ENCODE measurements at places on chromosomes 2 and 18.
A peak's percentile ranks its signal among the peaks of the same experiment; 100 is the strongest.

GRCh38 chr18:46641917-46642316, 15.1 kb downstream of the LOXHD1 start:
- DNase-seq: no peak

- no peak for DNase-seq
Observed at GRCh38 chr2:237766340-237766739, 32.2 kb upstream of the RBM44 start.

DNA sequence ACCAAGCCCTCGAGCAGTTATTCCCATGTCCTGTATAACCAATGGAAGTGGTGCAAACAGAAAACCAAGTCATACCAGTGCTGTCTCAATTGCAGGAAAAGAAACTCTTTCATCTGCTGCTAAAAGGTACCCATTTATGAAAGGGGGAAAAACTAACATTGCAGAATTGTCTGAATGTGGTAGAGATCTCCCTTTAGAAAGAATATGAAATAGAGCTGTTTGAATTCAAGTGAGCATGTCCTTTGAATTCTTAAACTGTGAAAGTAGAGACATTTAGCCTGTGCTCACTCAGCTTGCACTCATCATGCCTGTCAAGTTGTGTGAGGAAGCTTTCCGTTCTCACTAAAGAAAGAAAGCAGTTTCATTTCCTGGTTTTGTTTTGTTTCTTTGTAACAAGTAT, 87.4 kb downstream of the EML4 start:
- no peak for DNase-seq

- DNase-seq: no peak
Observed at GRCh38 chr2:169819106-169819505, 5.6 kb downstream of the METTL5 start.

GRCh38 chr2:162053066-162053807, 20.8 kb downstream of the DPP4 start:
- DNase-seq: no peak

DNA sequence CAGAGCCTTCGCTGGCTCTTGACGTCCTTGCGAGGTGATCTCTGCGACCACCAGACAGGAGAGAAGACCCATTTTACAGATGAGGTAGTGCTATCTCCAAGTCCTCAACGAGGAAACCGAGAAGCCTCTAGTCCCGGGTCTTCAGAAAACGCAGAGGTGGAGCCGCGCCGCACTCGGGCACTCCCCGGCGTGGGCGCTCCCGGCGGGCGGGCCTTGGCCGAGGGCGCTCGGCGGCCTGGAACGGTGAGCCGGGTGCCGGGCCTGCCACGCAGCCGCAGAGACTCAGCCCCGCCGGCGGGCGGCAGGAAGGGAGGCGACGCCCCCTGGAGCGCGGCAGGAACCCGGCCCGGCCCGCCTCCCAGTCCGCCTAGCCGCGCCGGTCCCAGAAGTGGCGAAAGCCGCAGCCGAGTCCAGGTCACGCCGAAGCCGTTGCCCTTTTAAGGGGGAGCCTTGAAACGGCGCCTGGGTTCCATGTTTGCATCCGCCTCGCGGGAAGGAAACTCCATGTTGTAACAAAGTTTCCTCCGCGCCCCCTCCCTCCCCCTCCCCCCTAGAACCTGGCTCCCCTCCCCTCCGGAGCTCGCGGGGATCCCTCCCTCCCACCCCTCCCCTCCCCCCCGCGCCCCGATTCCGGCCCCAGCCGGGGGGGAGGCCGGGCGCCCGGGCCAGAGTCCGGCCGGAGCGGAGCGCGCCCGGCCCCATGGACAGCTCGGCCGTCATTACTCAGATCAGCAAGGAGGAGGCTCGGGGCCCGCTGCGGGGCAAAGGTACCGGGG, at the start of gene CTDSP1:
Gene CTDSP1, plus strand, starts transcription at position 478 of the 776 bp plus-strand sequence. Its CDS starts 223 bp downstream, at position 701.
- peak; percentile 86 for DNase-seq

- no peak for DNase-seq
Observed at GRCh38 chr18:59063912-59064311, 75.8 kb upstream of the SEC11C start.

DNA sequence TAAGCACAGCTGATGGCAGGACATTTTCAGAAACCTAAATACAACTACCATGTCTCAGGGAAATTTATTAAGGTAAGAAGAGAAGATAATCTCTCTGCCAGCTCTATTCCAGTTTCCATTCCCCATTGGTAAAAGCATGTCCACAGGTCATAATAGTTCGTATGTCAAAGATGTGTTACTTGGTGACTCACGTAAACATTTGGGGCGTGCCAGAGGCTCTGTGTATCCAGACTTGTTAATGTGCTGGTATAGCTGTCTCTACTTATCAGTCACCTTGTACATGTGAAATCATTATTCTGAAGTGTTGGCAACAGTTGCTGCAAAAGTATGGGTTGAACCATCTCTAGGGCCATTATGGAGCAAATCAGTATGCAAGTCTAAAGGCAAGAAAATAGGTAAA, 1345.1 kb downstream of the SUCLG1 start:
- no peak for DNase-seq

DNA sequence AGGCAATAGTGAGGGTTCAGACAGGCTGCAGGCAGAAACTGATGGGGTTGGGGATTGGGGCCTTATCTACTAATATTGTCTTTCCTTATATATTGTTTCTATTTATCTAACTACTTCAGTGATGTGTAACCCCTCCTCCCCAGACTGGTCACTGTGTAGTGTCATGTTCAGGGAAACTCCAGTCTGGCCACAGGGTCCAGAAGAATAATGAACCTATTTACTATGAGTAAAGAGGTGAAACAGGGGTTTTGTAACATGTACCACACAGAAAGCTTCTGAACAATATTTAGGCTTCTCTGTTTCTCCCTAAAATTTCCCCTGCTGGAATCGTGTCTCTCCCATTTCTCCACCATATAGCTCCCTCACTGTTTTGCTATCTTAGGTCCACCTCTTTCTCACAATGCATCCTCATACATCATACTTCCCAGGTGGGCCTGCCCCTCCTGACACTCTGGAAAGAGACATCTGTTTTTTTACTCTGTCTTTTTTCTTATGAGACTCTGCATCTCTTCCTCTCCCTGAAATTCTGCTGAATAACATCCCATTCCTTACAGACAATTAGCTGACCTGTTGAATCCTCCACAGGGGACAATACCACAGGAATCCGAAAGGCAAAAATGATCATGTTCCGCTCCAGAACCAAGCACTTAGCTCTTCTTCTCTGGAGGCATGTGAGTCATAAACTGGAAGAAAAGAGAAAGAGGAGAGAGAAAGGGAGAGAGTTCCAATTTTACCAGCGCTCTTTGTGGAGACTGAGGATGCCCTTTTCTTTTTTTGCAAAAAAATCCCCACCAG, 154.8 kb downstream of the ZEB2 start:
- DNase-seq: no peak

- DNase-seq: no peak
Observed at GRCh38 chr2:75289771-75290170, 90.5 kb upstream of the TACR1 start.

DNA sequence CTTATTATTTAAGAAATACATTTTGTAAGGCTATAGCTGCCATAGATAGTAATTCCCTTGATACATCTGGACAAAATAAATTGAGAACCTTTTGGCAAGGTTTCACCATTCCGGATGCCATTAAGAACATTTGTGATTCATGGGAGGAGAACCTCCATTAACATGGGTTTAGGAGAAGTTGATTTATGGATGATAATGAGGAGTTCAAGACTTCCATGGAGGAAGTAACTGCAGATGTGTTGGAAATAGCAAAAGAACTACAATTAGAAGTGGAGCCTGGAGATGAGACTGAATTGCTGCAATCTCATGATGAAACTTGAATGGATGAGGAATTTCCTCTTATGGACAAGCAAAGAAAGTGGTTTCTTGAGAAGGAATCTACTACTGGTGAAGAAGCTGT, 17.3 kb downstream of the PHLPP1 start:
- DNase-seq: no peak

GRCh38 chr2:138059487-138060300, 95.4 kb downstream of the HNMT start:
- no peak for DNase-seq

GRCh38 chr18:77052297-77052982, 80.1 kb downstream of the MBP start:
- DNase-seq: no peak

DNA sequence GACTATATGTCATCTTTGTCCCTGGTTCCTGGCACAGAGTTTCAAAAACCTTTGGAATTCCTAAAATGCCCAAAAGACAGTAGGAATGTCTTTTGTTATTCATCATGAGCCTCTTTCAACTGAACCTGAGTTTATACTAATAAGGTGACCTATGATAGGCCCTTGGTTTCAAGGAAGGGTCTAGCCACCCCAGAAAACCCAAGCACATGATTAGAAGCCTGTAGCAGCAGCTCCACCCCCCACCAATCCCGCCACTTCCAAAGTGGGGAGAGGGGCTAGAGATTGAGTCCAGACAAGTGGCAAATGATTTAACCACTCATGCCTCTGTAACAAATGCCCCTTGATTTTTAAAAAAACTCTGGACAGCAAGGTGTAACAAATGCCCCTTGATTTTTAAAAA, 56.8 kb downstream of the ADD2 start:
- no peak for DNase-seq

DNA sequence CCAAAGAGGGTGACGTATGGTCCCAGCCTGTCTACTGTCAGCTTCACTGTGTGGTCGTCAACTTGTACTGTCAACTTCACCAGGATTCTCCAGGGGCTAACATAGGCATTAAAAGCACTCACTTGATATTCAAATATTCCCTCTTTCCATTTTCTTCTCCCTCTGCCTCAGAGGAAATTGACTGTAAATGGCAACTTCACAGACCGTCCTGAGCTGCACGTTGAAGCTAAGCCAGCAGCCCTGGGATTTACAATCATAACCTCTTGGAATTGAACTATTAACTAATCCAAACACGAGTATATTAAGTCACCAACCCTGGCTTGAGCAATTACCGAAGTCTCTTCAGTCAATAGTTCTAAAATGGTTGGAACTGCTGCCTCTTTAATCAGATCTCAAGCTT, 38.5 kb downstream of the SLC4A3 start:
- DNase-seq: no peak

GRCh38 chr2:74222300-74222650, 23.9 kb downstream of the MTHFD2 start:
- DNase-seq: no peak

DNA sequence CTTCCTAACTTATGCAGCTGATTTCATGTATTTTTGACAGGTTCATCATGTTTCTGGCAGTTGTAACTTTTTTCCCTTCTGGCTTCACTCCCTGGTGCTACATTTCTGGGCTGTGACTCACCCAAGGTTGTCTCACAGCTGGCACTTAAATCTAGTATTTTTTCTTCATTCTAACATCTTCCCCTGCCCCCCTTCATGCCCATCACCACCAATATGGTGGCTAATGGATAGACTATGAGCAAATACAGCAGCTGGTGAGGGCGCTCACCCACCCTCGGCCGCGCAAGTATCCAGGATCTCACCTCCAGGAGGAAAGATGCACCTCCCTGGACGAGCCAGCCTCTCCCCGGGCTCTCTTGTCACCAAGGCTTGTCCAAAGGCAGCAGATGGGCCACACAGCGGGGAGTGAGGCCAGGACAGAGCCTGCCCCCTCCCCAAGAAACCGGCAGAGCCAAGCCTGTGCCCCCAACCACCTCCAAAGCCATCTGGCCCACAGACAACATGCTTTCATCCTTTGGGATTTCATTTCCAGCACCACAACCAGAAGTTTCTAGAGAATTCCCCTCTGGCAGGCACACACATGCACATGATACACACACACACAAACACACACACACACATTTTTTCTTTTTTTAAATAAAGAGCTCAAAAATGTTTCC, 39.1 kb downstream of the ATOH8 start:
- no peak for DNase-seq

GRCh38 chr2:23367760-23368159, 17.2 kb upstream of the KLHL29 start:
- no peak for DNase-seq

DNA sequence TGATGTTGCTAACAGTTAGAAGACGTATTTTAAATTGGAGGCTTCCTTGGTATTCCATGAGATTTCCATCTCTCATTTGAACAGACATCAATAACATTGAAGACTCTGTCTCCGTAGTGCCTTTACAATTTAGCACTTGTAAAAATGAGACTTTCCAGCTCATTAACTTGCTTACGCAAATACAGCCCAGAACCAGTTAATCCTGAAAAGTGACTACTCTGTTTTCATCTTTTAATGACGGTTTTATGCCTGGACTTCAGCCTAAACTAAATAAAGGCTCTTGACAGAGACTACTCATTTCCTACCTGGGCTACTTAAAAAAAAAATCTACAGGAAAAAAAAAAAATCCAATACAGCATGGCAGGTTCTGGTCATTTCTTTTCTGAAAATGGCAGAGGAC, 148.6 kb downstream of the LRATD1 start:
- DNase-seq: no peak

GRCh38 chr18:13026583-13027270, 35.6 kb downstream of the CEP192 start:
- no peak for DNase-seq

DNA sequence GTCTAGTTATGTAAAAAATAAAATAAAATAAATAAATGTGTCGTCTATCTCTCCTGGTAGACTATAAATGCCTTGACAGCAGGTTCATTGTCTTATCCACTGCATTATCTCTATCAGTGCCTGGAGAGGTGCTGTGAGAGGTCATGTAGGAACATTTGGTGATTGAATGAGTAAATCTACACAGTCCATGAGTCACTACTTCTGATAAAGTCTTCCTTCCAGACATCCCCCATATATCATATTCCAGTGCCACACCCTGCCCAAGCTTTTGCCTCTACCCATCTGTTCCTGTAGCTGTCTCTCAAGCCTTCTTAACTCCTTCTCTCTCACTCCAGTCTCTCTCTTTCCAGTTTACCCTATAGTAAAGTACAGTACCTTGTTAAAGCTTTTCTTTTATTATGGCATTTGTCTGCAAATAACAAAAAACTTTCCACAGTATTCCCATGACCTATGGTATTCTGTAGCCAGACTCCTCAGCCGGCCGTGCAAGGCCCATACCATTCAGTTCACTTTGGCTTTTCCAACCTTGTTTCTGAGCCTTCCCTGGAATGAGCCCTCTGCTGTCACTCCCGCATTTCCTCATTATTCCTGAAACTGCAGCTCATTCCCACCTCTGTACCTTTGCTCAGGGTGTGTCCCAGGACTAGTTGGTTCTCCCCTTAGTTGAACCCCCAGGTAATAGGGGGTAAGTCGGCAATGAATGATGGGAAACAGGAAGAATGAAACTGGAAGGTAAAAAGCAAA, 37.5 kb downstream of the ANXA4 start:
- DNase-seq: no peak

- DNase-seq: no peak
Observed at GRCh38 chr2:236337465-236338325, 73.5 kb upstream of the ASB18 start.

GRCh38 chr2:130810490-130810889, 26.2 kb upstream of the ARHGEF4 start:
- DNase-seq: no peak

GRCh38 chr2:62578803-62579640, 73.0 kb upstream of the TMEM17 start:
- DNase-seq: no peak
